ENCODE measurements at places on chromosomes 5 and 9.

DNA sequence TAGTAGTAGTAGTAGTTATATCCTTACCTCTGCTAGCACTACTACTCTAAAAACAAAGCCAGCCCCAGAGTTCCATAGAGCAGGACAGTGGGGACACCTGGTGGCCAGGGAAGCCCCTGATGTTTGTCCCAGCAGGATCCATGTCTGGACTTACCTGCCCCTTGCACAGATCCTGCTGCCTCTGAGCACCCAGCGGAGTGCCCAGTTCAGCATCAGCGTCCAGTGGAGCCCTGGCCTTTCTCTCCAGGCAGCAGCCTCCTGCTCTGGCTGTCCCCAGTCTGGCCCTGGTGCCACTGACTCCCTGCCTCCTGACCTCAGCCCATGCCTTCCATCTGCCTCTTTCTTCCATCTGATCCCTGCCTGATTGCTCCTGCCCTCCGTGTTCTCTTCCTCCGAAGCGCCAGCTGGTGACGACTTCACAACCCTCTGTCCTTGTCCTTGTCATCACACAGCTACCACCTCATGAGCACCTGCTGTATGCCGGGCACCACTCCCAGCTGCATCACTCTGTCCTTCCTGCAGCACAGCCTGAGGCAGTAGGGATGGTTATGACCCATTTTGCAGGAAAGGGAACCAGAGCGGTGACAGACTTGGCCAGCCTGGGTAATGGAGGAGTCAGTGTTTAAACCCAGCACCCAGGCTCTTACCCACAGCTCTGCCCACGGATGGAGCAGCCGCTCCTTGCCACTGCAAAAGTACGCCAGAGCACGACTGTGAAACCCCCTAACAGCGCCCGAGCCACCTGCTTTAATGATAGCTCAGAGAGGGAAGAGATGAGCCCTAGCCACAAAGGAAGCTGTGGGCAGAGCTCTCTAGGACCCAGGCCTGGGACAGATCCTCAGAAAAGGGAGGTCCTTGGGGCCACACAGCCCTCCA is 11.5 kb downstream of the SARDH start:
- DNase-seq, result no peak

- no peak for DNase-seq
These were observed 153.2 kb downstream of the XRCC4 start for GRCh38 chr5:83230511-83230910.

GRCh38 chr5:142151436-142152383 is 43.1 kb downstream of the NDFIP1 start:
- DNase-seq, result no peak

GRCh38 chr9:69065660-69066059 is 30.1 kb downstream of the FXN start:
- DNase-seq, result no peak

DNA sequence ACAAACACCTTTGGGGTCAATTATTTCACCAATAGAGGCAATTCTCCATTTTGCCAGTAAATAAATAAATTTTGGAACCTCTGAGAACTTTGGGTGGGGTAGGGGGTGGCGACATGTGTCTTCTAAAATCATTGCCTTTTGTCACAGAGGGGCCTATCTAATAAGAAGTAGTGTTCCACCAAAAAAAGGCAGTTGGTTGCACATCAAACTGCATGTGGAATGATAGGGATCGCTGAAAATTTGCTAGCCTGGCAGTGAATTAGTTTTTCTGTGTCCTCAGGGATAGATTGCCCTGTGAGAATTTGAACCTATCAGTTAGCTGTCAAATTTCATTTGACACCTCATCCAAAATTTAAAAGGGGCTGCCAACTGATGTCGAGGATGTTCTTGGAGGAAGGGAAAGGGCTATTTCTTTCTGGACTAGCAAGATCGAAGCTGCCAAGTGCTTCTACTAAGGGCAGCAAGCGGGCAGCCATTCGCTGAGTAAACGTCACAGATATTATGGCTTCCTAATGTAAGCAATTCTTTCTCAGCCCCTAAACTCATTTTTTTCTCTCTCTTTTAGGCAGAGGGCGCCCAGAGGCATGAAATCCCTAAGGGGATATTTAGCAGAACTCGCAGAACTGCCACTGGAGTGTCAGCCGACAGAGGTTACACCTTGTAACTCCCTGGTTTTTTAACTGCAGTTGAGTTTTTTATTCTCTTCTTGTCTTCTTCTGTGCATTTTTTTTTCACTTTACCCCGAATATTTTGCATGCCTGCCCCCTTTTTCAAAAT is 2208.1 kb upstream of the WWC1 start:
- no peak for DNase-seq

GRCh38 chr5:135059000-135059923 is 25.2 kb upstream of the PITX1 start:
- DNase-seq, result no peak

- no peak for DNase-seq
These were observed 137.2 kb upstream of the TAF11L2 start for GRCh38 chr5:17360879-17361278.

DNA sequence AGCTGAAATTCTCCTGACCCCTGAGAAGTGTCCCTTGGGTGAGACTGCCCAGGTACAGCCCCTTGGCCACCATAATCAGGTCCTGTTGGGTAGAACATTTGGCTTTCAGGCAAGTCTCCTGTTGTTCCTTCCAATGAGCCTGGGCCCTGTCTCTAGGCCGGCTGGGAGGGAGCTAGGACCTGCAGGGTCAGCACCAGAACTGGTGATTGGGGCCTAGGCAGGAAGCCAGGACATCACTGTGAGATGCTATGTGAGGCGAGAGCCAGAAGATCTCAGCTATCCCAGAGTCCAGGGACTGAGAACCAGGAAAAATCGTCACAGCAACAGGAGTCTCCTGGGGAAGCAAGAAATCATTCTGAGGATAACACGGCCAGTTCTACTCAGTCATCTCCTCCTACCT is 51.5 kb downstream of the PCDH1 start:
- no peak for DNase-seq

- DNase-seq, result no peak
These were observed 3.8 kb downstream of the TMEM8B start for GRCh38 chr9:35832814-35833213.

- no peak for DNase-seq
These were observed 9.8 kb downstream of the ANKRD31 start for GRCh38 chr5:75226916-75227315.

DNA sequence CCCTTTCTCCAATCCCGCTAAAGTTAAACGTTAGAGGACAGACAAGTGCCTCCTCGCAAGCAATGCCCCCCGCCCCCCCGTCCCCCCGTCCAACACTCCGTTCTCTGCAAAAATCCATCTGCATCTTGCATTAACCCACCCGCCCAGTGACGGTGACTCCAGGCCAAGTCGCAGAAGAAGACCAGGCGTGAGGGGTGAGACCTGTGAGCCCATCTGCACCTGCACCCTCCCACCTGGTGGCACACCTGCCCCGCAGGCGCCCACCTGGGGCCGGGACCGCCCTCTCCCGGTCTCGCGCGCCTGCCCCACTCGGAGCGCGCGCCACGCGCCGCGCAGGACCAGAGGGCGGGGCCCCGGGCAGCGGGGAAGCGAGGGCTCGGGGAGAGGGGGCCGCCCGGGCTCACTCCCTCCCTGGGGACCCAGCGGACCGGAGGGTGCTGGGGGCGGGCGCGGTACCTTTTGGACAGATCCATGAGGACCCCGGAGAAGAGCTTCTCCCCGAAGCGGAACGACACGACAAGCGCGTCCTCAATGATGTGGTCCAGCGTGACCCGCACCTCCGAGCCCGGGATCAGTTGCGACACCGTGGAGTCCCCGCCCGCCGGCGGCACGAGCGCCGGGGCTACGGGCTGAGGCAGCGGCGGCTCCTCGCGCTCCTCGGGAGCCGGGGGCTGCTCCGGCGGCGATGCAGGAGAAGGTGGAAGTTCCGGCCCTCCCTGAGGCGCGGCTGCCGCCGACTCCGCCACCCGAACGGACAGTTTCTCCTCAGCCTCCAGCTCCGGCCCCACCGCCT is 705 bp downstream of the PWWP2A start:
- no peak for DNase-seq

GRCh38 chr9:80951675-80952074 is 737.7 kb downstream of the TLE1 start:
- no peak for DNase-seq

GRCh38 chr5:132601071-132601728 is 44.4 kb downstream of the RAD50 start:
- no peak for DNase-seq

DNA sequence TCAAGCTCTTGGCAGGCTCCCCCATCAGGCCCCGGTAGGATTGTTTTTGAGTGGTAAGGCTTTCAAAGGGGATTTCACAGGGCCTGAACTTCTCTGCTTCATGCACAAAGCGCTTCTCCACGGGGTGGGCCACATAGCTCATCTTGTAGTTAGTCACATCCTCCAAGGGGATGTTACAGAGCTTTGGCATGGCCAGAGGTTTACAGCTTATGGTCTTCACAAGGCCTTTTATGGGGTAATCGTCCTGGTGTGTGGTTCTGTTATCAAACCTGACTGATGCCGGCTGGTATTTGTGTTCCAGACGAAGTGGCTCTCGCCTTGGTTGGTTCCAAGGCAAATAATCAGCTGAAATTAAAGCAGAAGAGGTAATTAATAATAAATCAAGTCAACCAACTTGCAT is 104.3 kb downstream of the SAXO1 start:
- DNase-seq, result no peak

DNA sequence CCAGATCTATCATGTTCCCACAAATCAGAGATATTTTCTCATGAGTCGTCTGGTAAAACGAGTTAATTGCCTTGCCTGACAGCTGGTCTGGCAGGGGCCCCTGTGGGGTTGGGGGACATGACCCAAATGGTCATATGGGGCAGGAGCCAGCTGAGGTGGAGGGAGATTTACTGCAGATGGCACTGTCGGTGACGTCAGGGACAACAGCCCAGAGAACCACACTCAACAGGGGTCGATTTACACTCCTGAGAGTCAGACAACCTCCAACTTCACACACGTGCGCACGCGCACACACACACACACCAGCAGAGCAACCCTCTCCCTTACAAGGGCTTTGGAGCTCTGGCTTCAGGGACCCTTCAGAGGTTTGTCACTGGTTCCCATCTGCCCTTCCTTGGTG is 23.4 kb upstream of the GABRP start:
- DNase-seq, result no peak

DNA sequence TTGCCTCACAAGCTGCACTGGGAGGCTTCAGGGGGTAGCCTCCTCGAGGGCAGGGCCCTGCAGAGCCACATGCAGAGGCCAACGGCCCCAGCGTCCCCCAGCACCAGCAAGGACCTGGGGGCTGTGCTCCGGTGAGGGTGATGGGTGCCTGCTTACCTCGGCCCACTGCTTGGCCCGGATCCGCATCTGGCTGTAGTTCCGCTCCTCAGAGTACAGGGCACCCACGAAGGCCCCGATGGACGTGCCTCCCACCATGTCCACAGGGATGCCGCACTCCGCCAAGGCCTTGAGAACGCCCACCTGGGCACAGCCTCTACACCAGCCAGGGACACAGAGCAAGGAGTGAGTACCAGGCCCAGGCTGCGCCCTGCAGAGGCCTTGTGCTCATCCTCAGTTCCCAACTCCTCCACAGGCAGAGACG is 8.0 kb upstream of the NSMF start:
- DNase-seq, result no peak

DNA sequence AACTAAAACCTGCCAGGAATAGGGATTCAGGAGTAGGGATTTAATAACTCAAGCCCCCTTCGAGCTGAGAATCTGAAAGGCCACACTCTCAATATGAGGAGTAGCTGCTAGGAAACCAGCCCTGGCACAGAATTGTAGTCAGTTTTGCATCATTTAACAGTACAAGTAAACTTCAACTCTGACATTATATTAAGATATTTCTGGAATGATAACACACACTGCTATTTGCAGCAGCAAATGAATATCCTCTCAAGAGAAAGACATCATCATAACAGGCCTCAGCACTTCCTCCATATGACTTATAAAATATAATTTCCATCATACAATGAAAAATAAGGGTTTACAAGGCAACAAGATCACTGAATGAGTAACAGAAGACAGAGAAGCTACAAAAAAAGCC is 138.2 kb upstream of the RFX3 start:
- DNase-seq, result no peak

GRCh38 chr5:156405988-156406387 is 79.0 kb downstream of the SGCD start:
- no peak for DNase-seq

- no peak for DNase-seq
These were observed 95.8 kb upstream of the RETREG1 start for GRCh38 chr5:16712620-16713019.

DNA sequence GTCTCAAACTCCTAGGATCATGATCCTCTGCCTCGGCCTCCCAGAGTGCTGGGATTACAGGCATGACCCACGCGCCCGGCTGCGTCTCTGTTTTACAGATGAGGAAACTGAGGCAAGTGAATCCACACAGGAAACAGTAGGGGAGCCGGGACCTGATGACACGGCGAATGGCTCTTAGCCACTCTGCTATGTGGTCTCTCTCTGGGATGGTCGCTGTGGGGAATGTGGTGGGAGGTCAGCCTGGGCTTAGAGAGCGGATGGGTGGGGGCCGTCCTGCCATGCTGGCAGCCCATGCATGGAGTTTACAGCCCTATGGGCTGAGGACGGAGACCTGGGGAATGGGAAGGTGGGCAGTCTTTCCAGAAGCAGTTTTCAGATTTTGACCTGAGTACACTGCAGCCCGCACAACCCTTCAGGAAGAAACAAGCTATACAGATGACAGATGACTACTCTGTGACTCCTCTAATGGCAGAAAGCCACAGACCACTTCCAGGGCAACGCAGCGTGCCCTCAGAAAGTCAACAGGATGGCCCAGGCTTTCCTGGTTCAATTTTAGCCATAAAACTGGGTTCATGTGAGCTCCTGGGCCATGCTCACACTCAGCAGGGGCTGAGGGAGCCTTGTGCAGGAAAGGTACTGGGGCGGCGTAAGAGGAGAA is 136.1 kb upstream of the RAPGEF1 start:
- no peak for DNase-seq

DNA sequence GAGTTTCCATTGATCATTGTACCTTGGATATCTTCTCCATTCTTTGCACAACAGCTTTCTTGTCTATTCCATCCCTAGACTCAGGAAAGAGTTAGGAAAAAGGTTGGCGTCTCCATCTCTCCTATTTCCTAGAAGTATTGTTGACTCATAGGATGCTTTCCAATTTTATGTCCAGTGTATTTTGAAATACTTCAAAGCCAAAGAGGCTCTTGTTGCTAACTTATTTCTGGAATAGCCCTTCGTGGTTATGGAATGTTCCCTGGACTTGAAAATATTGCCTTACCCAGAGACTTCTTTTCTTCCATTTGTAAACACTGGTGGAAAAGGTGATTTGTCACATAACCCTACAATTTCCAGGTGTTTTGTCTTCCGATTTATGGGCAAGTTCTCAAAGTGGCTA is 402.3 kb upstream of the ZNF608 start:
- no peak for DNase-seq

DNA sequence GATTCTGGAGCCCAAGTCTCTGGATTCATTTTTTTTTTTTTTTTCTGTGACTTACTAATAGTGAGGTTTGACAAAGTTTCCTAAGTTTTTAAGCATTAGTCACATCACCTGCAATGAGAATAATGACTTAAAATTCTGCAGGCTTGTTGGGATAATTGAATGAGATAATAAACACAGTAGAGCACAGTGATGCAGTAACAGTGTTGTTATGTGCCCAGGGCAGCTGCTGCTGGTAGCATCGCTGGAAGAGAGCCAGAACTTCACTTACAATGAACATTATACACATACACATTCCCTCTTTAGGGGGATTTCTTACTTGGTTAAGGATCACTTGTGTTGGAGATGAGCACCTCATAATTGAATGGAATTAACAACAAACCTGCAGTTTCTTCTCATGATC is 78.9 kb downstream of the ALDH7A1 start:
- no peak for DNase-seq

- no peak for DNase-seq
These were observed 104.0 kb upstream of the POU5F2 start for GRCh38 chr5:93845376-93845775.

- DNase-seq, result no peak
These were observed 597.7 kb downstream of the CCDC171 start for GRCh38 chr9:16150501-16150900.

- no peak for DNase-seq
These were observed 297.2 kb downstream of the MED10 start for GRCh38 chr5:6080930-6081726.
